Stimulated activated CD8-positive, alpha-beta memory T cell treated with anti-CD3 and anti-CD28 coated beads, Interleukin-4, amount 100 ng/mL, for 4 hours (primary cell): ENCODE measurements at places on chromosomes 12 and 14.

- no peak for DNase-seq
Observed at GRCh38 chr12:62930546-62931425, 4.2 kb downstream of the PPM1H start.

- DNase-seq, result no peak
Observed at GRCh38 chr14:85947461-85948139, 417.7 kb downstream of the FLRT2 start.

GRCh38 chr12:42892702-42893551 is 303.4 kb upstream of the PRICKLE1 start:
- no peak for DNase-seq

DNA sequence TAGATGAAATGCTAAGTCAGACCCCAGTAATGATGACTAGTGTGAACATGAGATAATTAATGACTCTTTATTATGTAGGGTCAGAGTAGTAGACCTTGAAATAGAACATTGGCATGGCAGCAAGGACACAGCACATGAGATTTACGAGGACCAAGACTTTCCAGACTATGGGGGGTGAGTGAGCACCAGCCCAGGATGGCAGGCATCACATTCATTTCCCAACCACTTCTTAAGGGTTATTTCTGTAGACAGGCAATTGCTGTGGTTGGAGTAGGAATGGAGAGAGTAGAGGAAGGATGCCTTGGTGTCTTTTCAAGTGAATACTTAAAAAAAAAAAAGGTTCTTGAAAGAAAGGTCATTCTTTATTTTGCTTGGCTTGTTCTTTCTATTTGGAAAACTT is 189.4 kb upstream of the DYRK2 start:
- no peak for DNase-seq

- DNase-seq, result no peak
Observed at GRCh38 chr12:22037947-22038346, 8.1 kb upstream of the CMAS start.

- no peak for DNase-seq
Observed at GRCh38 chr12:27331291-27331926, 1.2 kb upstream of the BMAL2 start.

GRCh38 chr12:71415336-71416231 is 24.0 kb upstream of the LGR5 start:
- no peak for DNase-seq

DNA sequence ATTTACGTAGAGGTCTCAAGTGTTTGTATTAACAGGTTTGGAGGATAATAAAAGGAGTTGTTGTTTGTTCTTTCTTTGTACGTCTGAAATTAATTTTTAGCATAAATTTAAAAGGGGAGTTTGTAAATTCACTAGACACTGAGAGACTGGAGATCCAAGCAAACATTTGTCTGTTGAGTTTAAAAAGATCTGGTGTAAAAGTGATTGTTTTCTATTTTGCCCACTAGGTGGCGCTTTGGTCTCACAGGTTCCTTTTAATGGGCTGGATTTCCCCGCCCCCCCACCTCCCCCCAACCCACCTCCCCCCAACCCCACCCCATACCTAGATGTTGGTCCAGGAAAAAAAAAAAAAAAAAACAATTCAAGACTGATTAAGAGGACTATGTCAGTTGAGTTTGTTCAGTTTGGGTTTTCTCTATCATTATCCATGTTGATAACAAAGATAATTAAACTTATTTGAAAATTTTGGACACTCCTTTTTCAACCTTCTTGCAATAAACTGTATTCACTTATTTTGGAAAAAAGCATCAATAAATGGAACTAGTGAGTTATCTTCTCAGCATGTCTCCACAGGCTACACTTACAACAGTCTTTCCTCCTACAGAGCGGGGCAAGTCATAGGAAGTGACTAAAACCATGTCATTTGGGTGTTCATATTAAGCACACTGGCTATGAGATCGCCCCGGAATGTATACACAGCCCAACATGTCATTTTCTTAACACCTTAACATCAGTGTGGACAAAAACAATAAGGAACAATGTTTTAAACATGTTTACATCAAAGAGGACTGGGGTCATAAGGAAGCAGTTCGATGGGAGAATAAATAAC is 841.1 kb downstream of the NRXN3 start:
- DNase-seq, result no peak

DNA sequence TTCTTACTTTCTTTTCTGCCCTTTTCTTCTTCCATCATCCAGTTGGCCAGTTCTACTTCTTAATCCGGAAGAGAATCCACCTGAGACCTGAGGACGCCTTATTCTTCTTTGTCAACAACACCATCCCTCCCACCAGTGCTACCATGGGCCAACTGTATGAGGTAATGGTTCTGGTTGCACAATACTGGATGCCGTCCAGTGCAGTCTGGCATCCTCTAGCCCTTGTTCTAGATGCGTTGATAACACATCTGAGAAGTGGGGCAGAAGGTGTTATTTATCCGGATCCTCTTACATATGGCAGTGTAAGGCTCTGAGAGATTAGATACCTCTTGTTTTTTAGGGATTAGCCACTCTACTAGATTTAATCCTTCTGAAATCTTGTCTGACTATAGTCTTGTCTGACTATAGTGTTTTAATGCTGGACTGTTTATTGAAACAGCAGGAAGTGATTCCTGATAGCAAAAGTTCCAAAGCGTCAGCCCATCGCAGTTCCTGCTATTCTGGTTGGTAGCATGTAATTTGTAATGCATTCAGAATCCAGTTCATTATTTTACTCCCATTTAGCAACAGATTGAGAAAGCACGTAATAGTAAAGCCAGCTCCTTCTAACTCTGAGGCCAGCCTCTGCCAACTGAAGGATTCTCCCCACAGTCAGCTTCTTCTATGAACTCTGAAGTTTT is 7.9 kb downstream of the GABARAPL1 start:
- no peak for DNase-seq

DNA sequence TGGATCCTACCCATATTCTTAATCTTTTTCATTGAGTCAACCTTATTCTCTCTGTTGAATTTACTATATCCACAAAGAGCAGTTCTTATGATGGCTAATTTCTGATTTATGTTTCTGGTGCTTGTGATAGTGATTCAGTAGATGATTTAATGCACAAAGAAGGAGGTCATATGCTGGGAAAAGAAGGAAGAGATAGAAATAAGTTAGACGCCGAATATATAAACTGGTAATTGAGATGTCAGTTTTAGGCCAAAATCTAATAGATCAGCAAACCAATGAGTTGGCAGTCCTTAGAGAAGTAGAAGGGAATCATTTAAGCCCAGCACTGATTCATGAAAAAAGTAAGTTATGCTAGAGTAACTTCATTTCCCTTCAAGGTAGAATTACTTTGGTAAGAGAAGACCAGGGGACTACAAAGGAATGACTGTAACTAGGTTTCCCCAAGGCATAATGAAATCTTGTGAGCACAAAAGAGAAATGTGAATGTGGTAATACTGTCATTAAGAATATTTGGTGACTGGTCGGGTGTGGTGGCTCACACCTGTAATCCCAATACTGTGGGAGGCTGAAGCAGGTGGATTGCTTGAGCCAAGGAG is 132.4 kb downstream of the TGFB3 start:
- DNase-seq, result no peak
